ENCODE measurements at places on chromosomes 2 and 18.

GRCh38 chr18:37701967-37702366, 136.4 kb upstream of the CELF4 start:
- DNase-seq, result no peak

GRCh38 chr2:238997137-238997390, 149.2 kb downstream of the TWIST2 start:
- no peak for DNase-seq

DNA sequence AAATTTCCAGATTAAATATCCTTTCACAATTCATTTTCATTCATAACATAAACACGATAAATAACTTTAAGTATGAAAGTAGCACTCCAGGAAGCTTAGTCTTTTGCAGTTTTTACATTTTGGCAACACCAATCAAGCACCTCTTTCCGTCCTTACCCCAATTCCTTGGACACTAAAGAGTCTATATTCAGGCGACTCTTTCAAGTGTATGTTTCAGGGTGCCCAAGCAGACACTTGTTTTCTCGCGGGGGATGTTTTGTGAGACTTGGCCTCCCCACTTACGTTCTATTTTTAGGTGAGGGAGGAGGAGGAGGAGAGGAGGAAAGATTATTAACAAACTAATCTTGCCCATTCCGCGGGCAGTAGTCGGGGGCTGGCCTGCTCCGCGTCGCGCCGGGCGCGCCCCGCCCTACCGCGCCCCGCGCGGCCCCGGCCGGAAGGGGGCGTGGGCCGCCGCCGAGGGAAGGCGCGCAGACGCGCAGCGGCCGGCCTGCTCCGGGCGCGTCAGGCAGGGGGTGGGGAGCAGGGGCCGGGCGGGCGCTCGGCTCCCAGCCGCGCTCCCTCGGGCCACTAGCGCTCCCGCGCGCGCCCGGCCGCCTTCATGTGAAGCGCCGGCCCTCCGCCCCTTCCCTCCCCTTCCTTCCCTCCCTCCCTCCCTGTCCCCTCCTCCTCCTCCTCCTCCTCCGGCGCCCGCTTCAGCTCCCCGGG, at the start of gene ITPRID2:
TSS of gene ITPRID2 (plus strand) at position 473 of the 708 bp plus-strand sequence. CDS start 337 bp downstream, outside the sequence.
- DNase-seq, result peak; percentile 70

DNA sequence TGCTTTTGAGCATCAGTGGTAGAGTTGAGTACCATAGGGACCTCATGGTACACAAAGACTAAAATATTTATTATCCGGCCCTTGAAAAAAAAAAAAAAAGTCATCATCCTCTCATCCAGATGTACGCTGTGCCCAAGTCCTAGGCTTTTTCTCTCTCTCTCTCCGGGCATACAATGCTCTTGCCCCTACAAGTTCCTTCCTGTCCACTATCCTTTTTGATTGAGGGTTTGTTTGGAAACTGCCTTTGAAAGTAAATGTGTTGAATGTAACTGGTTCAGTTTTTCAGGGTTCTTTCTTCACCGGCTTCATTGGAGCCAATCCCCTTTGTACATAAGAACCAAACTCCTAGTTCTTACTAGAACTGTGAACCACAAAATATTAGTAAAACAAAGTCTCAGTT, 130.3 kb downstream of the MGAT5 start:
- no peak for DNase-seq

GRCh38 chr2:82789851-82790205, 1669.3 kb downstream of the SUCLG1 start:
- DNase-seq, result no peak

DNA sequence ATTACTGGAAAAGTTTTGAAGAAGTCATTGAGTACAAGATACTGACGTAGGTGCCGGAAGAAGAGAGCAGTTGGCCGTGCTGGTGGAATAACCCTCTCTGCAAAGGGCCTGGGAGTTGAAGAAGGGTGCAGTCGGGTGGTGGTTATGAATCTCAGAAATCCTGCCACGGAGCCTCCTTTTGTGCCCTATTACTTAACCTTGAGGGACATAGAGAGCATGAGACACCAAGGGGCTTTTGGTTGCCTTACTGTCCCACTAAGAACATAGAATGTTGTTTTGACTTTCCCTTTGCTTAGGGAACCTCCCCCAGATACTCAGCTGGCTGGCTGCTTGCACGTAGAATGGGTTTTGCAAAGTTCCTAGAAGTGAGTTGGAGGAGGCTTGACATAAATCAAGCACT, 1.3 kb upstream of the CD28 start:
- DNase-seq, result peak; percentile 67

GRCh38 chr18:36017232-36017631, 44.8 kb downstream of the RMP24 start:
- DNase-seq, result no peak

GRCh38 chr2:42192652-42193566, 23.8 kb downstream of the EML4 start:
- no peak for DNase-seq

GRCh38 chr2:74551530-74551929, 2.2 kb downstream of the LOXL3 start:
- no peak for DNase-seq

DNA sequence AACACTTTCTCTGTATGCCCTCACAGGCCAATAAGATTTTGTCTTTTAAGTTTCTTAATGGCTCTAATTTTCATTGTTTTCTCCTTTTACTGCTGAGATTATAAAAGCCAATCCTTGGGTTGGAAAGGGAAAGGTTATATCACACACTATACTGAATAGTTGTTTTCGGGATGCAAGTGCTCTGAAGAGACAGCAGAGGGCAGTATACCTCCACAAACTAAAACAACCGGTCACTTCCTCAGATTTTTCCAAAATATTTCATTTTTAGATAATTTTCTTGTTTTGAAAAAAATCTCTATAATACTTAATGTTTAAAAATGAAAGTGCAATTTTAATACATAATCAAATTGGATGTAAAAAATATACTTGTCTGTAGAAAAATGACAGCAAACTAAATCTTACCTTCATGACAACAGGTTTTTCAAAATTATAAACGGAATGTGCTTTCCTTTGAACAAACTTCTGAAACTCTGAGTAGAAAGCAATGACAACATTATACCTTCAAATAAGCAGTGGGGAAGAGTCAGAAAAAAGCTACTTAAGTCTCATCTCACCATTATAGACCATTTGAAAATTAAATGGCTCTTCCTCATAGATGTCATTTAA, 82.7 kb downstream of the ORC4 start:
- DNase-seq, result peak; percentile 28

GRCh38 chr2:234564699-234565098, 67.8 kb upstream of the ARL4C start:
- no peak for DNase-seq

- no peak for DNase-seq
These were observed 609.1 kb upstream of the SYT4 start for GRCh38 chr18:43886341-43886740.

DNA sequence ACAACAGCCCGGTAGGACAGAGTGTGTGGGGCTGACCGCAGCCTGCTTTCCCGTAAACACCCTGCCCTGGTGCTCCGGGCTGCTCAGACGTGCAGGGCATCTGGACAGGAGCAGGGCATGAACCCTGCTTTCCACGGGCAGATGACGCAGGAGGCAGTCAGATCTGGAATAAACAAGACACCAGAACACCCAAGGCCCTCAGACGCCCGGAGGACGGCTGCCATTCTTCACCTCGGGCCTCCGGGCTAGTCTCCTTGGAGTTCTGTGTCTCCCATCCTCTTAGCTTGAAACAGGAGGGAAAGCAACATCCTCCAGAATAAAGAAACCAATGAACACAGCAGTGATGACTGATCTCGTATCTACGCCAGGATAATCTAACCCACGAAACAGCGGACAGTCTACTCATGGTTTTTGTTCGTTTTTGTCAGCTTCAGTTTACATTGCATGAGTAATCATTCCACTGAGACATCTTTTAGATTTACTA, 7.3 kb downstream of the PXDN start:
- DNase-seq, result no peak

GRCh38 chr2:85744741-85745601, 8.8 kb upstream of the ATOH8 start:
- DNase-seq, result no peak

DNA sequence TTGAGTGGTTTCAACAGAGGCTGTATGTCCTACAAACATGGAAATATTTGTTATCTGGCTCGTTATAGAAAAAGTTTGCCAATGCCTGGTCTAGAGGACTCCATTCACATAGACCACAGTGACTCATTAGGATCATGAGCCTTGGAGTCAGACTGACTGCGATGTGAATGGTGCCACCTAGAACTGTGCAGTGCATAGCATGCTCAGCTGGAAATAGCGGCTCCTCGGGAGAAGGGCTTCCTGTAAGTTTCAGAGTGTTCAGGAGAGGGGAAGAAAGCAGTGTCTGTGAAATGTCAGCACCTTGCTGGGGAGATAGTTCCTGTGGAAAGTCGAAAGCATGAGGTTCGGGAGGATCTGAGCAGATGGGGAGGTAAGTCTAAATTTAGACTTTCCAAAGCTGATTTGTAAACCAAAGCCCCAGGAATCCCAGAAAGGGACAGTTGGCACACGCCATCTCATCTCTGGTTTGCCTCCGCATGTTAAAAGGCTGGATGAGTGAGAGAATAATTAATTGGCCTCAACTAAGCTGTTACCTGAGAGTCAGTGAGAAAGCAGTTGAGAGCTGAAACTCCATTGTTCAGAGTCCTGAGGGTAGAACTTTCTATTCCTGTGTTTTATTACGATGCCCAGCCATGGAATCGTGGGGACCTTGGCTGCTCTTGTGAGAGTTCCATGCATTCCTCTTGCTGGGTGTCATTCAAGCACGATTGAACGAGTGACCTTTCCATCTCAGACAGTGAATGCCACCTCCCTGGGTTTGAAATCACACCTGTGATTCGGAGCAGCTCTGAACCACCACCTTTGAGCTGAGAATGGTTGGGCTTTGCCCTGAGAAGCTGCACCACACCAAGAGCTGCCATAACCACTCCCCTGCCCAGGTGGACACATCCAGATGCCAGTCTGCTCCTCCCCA, 99.5 kb downstream of the MAPK4 start:
- no peak for DNase-seq

DNA sequence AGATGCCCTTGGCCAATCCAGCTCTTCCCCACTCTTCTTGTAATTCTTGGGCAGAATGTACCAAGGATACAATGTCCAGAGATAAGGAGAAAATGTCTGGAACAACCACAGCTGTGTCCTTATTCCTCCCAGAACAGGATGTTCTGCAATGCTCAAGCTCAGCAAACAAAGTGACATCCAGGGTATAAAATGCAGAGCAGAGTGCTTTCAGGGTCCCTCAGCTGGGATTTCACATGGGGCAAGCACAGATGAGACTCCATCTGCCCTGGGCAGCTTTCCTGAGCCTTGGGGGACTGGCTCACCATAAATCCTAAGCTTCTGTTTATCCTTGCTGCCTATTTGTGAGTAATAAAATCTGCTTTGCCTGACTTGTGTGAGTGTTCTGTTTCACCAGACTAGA, 127.4 kb downstream of the VAPA start:
- DNase-seq, result no peak

- DNase-seq, result no peak
These were observed 74.0 kb downstream of the CMPK2 start for GRCh38 chr2:6791682-6792081.

DNA sequence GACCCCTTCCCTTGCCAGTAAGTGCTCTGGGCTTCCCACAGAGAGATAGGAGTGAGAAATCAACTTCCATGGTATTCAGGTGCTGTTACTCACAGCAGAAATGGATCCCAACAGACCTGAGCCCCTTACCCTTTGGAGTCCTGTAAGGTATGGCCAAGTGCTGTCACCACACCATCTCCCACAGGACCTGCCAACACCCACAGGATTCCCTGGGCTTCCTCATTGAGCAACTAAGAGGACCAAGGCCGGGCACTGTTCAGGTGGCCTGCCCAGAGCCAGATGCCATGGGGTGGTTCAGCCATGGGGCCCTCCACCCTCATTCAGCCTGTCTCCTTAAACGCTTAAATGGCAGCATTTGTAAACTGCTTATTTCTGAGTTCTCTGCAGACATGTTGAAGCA, 166.2 kb downstream of the TRIM43 start:
- DNase-seq, result no peak

DNA sequence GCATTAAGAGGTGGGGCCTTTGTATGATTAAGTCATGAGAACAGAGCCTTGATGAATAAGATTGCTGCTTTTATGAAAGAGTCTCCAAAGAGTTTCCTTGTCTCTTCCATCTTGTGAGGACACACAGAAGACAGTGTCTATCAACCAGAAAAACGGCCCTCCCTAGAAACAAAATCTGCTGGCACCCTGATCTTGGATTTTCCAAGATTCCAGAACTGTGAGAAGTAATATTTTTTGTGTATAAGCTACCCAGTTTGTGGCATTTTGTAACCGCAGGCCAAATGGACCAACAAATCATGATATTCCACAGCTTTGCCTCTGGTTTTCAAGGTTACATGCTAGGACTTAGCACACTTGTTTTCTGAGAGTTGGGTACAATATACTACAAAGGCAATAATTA, 687.8 kb downstream of the TDRD15 start:
- no peak for DNase-seq

DNA sequence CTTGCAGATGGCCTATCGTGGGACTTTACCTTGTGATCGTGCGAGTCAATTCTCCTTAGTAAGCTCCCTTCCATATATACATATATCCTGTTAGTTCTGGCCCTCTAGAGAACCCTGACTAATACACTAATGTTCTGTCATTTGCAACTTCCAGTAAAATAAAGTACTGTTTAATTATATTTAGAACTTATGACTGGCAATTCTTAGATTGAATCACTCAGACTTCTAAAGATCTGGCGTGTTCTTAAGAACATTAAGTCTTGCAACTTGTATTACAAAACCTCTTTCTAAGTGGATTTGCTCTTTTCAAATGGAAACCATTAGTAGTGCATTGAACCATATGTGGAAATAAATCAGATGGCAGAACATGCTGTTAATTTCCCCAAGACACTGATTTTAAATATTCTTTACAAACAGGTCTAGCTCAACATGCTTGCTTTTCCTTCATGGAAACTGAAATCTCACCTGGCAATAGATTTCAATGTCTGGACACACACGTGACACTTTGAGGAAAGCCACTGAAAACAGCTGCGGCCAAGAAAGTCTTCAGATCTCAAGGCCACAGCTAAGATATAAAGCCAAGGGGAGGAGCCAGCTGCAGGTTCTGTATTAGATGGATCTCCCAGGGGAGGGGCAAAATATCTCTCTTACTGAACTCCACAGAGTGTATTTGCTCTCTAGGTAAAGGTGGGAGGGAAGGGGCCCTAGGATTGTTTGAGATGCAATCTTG, 50.6 kb downstream of the PMAIP1 start:
- DNase-seq, result peak; percentile 58

GRCh38 chr2:124693156-124693555, 668.1 kb downstream of the CNTNAP5 start:
- no peak for DNase-seq

Measured in activated CD4-positive, alpha-beta T cell treated with anti-CD3 and anti-CD28 coated beads, Interleukin-2, Interleukin-4, amounts not matched to agents 100 ng/mL and 50 ng/mL, durations not matched to agents 16 hours and 8 hours (primary cell).